ENCODE measurements at places on chromosomes 11 and 22.

DNA sequence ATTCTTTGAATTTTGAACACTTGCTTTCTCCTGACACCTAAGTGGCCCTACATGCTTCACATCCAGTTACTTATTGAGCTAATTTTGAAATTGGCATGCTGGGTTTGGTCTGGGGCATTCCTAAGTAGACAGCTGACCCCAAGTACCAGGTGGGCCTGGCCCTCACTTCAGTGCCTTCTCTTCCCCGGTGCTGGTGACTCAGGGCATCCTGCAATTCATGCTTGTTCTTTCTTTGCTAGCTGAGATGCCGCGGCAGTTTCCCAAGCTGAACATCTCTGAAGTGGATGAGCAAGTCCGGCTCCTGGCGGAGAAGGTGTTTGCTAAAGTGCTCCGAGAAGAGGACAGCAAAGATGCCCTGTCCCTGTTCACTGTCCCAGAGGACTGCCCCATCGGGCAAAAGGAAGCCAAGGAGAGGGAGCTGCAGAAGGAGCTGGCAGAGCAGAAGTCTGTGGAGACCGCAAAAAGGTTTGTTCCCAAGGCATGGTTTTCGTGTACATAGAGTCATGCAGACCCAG, 6.3 kb downstream of the AMPD3 start:
- no peak for DNase-seq

- peak; percentile 36 for DNase-seq
These were observed 669 bp downstream of the CDC42EP2 start for GRCh38 chr11:65315204-65315865.

DNA sequence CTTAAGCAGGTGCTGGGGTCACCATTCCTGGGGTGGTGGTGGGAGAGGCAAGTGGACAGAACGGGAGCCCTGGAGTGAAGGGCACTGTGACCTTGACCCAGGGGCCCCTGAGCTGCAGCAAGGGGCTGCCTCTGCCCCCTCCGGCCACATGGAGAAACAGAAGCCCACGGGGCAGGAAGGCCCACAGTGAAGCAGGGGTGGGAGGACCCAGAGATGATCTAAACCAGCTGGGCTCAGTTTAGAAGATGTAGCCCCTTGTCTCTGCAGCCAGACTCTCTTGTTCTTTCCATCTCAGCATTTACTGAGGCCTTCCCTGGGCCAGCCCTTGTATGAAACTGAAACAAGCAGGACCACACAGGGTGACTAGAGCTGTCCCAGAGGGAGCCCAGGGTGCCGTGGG, 30.5 kb downstream of the WNT11 start:
- DNase-seq = no peak

GRCh38 chr11:15109602-15110001, 5.1 kb upstream of the INSC start:
- no peak for DNase-seq

GRCh38 chr11:132519241-132519815, 1013.0 kb downstream of the OPCML start:
- no peak for DNase-seq

- no peak for DNase-seq
These were observed 107.8 kb upstream of the NAV2 start for GRCh38 chr11:19604679-19605375.

GRCh38 chr11:2824851-2825250, 60.7 kb downstream of the CDKN1C start:
- DNase-seq = no peak

GRCh38 chr11:116229236-116229970, 543.4 kb downstream of the BUD13 start:
- no peak for DNase-seq

GRCh38 chr22:20239676-20240446, 28.3 kb downstream of the RTN4R start:
- no peak for DNase-seq

GRCh38 chr11:110958216-110958615, 246.0 kb upstream of the ARHGAP20 start:
- DNase-seq = no peak

- no peak for DNase-seq
These were observed 47.9 kb upstream of the FLI1 start for GRCh38 chr11:128645968-128646367.

DNA sequence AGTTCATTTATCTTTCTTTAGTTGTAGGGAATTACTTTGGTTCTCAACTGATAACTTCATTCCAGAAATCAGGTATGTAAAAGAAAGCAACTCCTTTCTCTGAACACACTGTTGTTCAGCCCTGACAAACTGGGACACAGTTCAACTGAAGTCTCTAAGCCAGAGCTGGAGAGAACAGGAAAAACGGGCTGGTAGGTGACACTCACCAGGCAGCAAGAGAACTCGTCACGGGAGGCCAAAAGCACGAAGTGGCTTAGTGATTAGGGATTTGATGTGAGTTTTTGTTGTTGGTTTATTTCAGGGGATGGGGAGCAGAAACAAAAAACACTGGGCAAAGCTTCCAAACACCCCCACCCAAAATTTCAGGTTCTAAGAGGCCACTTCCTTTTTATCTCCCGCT, 54.1 kb downstream of the MYH9 start:
- DNase-seq = no peak

DNA sequence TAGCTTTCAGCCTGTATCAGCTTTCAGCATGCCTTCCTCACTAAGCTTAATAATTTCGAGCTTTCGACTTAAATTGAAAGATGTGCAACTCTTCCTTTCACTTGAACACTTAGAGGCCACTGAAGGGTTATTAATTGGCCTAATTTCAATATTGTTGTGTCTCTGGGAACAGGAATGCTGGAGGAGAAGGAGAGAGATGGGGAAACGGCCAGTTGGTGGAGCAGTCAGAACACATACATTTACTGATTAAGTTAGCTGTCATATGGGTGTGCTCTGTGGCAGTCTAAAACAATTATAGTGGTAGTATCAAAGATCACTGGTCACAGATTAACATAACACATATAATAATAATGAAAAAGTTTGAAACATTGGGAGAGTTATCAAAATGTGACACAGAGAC, 106.2 kb downstream of the LRRC32 start:
- no peak for DNase-seq

DNA sequence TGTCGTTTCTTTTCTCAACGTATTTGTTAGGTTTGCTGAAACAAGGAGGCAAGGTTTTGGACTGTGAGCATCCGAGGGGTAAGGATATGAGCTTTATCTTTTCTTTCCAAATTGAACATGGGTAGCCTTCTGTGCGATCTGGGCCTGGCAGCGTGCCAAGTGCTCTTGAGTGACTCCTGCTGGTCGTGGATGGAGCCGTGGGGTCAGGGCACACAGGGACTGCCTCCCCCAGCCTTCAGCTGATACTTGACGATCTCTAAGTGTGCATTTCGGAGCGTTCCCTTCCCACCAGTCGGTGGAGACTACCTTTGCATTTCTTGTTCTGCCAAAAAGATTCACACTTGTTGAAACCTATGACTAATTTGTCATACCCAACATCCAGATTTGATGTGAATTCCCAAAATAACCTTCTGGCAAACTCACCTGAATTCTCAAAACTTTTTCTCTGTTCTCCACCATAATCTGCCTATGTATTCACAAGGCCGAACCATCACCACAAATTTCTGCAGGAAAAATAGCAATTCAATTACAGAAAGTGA, 40.1 kb upstream of the CLMP start:
- DNase-seq = no peak

DNA sequence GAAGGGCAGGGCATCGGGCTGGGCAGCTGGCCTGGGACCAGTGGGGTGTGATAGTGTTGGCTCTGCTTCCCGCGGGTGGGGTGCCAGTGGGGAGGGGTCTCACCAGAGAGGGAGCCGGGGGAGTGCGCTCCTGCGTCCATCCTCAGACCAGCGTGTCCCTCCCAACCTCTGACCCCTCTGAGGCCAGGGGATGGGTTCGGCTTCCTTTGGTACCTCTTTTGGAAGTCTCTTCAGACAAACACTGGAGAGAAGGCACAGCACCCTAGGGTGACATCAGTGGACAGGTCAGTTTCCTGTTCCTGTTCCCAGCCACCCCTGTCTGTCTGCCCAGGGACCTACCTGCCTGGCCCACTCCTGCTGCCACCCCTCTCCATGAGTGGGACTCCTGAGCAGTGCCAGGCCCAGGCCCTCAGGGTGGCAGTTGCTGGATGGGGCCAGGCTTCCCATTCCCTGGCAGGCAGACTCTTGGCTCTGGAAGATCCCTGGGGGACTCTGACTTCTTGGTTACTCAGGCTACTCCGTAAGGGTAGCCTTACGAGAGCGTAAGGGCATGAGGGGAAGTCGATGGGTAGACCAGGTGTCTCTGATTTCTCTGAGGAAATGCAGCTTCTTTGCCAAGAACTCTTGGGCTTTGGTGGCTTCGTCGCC, 2.6 kb downstream of the TAGLN start:
- no peak for DNase-seq

DNA sequence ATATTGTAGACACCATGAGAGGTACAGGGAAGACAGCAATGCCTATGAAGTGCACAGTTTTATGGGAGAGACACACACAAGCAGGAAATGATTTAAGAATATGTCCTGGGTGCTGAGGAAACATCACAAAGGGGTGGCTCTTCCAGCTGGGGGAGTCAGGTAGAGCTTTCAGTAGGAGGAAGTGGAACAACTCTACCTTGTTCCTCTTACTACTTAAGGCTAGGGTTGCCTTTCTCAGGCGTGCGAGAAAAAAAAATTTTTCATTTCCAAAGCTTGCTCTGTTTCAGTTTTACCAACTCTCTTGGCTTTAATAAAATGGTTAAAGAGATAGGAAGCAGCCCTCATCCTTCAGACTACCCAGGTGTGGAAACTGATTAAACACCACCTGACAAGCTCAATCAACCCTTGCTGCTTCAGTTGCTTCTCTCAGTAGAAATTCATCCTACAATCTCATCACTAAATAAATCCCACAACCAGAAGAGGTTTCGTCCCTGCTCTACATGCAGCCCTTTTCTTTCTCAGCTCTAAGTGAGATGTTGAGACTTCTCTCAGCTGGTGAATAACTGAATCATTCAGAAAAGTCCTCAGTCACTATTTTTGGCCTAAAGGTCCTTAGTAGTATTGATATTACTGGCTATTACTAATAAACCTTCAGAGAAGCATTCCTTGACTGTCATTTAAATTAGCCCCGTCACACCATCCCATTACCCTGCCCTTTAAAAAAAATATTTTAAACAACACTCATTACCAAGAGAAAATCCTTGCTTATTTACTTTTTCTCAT, 5.9 kb downstream of the ABTB2 start:
- DNase-seq = no peak

DNA sequence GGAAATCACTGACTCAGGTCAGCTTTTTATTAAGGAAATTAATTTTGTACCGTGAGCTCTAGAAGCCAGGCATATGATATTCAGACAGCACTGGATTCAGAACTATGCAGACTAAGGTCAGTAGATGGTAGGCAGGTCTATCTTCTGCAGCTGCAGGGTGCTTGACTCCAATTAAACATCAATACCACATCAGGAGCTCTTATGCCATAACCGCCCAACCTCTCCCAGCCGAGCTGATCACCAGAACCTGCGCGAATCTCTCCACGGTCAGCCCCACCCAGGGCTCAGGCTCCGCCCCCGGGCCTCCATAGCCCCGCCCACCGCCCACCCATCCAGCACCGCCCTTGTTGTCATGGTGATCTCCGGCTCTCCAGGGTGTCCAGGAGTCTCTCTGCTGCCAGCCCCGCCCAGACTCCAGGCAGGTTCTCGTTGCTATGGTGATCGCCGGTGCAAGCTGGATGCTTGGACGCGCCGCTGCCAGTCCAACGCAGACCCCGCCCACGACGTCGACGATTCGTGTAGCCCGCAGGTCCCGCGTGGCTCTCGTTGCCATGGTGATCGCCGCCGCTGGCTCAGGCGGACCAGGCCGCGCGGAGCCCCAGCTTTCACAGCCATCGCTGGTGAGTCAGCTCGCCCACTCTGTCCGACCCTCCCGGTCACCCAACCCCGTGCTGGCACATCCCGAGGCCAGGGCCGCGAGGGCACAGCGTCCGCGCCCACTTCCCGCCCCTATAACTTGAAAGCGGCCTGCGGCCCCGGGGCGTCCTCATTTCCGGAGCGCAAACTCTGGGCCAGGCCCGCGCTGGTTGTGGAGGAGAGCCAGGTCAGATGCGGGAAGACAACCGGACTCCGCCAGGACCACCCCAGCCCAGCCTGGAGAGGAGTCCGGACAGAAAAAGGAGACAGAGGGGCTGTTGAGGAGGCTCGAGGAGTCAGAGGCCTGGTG, at the start of gene RAB36:
Gene RAB36, plus strand, starts transcription at position 546 of the 946 bp plus-strand sequence. CDS start 1,140 bp downstream, outside the sequence.
- no peak for DNase-seq

- no peak for DNase-seq
These were observed 40.6 kb downstream of the TENM4 start for GRCh38 chr11:79400206-79400605.

DNA sequence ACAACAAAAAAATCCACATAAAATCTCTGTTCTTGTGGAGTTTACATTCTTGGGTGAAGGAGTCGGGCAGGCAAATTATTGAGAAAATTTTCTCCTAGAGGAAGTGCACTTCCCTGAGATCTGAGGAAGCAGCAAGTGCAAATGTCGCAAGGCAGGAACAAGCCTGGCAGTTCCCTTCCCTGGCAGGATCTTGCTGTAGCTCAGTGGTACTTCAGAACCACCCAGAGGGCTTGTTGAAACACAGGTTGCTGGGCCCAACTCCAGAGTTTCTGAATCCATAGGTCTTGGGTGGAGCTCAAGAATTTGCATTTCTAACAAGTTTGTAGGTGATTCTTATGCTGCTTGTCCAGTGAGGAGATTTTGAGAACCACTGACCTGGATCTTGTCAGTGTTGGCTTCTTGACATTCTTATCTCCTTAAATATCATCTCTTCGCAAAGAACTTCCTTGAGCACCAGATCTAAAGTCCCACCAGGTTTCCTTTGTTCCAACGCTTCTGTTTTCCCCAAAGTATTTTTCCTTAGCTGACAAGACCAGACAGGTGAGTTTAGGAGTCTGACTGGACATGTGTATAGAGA, 9.6 kb downstream of the QSER1 start:
- DNase-seq = peak; percentile 22

- no peak for DNase-seq
These were observed 51.7 kb downstream of the GAB4 start for GRCh38 chr22:16956290-16956689.

GRCh38 chr22:43587574-43587973, 175.8 kb downstream of the MPPED1 start:
- DNase-seq = no peak

DNA sequence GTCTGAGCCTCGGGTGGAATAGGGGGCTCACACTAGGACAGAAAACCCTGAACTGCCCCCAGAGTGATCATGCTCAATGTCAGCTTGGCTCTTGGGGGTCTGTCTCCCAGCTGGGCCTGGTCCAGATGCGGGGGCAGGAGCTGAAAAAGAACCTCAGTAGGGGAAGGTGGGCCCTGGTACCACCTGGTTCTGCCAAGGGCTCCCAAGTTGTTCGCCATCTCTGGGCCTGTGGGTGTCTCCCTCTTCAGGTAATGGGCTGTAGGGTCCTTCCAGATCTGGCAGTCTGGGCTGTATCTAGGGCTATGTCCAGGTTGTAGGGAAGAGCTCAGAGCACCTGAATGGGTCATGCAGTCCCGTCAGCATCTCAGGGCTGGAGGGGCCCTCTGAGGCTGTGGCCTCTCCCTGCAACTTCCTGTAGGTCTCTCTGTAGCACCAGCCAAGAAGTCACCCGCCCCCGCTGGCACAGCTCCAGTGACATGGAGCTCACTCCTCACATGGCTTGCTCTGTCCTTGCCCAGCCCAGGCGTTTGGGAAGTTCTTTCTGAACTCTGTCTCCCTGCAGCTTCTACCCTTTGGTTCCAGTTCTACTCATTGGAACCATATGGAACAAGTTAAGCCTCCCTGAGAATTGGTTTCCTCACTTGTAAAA, 33.0 kb upstream of the SOX10 start:
- peak; percentile 4 for DNase-seq

- DNase-seq = no peak
These were observed 394 bp downstream of the KIAA1671 start for GRCh38 chr22:24952837-24953383.

- DNase-seq = no peak
These were observed 32.5 kb downstream of the MRGPRX2 start for GRCh38 chr11:19027829-19028595.

All from AML-193 (cell line).